ENCODE measurements at places on chromosomes 2 and 18. TPM values are rescaled to one million over a fixed set of nuclear protein-coding genes. Genes with fewer than 3 reads are reported as not detected.

GDF7 gene
- 24.3 TPM for total RNA-seq

INO80C gene
- 19.7 TPM for total RNA-seq

GPR39 gene
- 4.1 TPM for total RNA-seq

RND3 gene
- 169 TPM for total RNA-seq

PROM2 gene
- 31.5 TPM for total RNA-seq

POTEJ gene
- total RNA-seq = not detected

C2orf76 gene
- total RNA-seq = 11.7 TPM

ANKRD62 gene
- not detected for total RNA-seq

REG1A gene
- total RNA-seq = 37.3 TPM

LINC00305 gene
- not detected for total RNA-seq

TTN gene
- 4.2 TPM for total RNA-seq

DNAJC27 gene
- total RNA-seq = 9.1 TPM

TMEM247 gene
- total RNA-seq = not detected

EFEMP1 gene
- total RNA-seq = 92.5 TPM

IL36RN gene
- total RNA-seq = 12.0 TPM

CYS1 gene
- total RNA-seq = 0.79 TPM

RHBDD1 gene
- 32.0 TPM for total RNA-seq

OBSL1 gene
- 197 TPM for total RNA-seq

ABCG8 gene
- not detected for total RNA-seq

ATOH8 gene
- 13.7 TPM for total RNA-seq

CCNT2 gene
- 55.1 TPM for total RNA-seq

All from type B pancreatic cell (in vitro differentiated cells).